Activated naive CD4-positive, alpha-beta T cell treated with anti-CD3 and anti-CD28 coated beads, Interleukin-2, amount 10 ng/mL, durations not matched to agents 5 hours and 36 hours (primary cell): ENCODE measurements at places on chromosomes 7 and 10. TPM values are rescaled to one million over a fixed set of nuclear protein-coding genes. Genes with fewer than 3 reads are reported as not detected.

Gene C10orf53
- total RNA-seq, result not detected

Gene PLEKHA1
- total RNA-seq, result 16.7 TPM

Gene GBX1
- not detected for total RNA-seq

Gene NUTM2E
- 0.12 TPM for total RNA-seq

Gene BTBD16
- not detected for total RNA-seq

Gene CLEC5A
- total RNA-seq, result not detected

Gene CALN1
- not detected for total RNA-seq

Gene ITIH5
- total RNA-seq, result not detected
